ENCODE measurements at places on chromosomes 5 and 9. TPM values are rescaled to one million over a fixed set of nuclear protein-coding genes. Genes with fewer than 3 reads are reported as not detected.

DNA sequence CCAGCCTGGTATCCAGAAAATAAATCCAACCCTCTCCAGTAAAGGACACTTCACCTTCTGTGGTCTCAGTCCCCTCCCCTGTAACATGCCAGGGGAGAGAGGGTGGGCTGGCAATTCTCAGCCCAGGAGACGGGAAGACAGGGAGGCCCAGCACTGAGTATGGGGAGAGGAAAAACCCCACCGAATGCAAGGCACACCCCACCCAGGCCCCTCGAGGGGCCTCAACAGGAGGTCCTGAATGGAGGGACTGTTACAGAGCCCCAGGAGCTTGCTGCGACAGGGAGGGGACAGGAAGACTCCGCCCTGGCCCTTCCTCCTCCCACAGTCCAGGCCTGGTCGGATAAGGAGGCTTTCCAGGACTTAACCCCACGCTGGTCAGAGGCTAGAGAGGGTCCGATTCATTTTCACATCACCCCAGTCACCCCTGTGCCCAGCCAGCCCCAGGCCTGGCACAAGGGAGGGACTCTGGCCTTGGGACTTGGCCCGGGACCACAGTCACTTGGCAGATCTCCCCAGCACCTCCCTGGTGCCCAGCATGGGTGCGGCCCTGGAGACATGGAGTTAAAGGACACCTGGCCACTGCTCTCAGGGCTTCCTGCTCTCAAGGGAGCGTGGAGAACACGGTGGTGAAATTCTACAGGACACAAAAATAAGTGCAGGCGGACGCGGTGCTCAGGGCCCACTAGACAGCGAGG is 44.9 kb upstream of the STXBP1 start:
- DNase-seq, result peak; percentile 43

Gene FABP6
- 0.83 TPM for total RNA-seq

- DNase-seq, result no peak
These were observed 340.6 kb upstream of the DAB2 start for GRCh38 chr5:39765366-39765765.

DNA sequence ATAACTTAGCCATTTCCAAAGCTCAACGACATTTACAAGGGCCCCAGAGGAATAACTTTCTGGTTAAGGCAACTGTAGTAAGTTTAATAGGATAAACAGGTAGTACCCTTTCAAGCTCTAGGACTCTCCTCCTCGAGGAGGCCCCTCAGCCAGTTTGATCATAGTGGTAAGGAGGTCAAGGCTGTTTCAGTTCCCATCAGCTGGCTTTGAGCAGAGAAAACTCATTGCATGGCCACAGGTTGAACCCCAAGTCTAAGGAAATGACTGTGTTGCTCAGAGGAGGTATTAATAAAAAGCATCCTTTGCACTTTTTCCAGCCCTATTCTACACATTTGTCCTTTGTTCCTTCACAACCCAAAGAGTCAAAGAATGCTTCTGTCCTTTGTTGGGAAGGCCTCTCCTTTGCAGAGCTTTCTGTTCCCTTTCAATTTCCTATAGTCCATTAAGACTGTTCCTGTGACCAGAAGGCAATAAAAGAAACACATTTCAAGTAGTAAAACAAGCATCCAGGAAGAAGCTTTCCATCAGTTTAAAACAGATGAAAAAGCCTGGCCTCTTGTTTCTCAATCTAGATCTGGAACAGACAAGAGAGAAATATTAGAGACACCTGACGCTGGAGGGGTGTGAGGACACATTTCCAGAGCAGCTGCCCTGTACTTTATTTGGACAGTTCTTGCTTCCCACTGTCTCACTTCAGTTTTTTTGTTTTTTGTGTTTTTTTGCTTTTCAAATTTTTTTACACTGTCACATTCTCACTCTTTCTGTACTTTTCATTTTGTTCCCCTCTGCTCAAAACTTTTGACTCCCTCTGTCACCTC is 54.1 kb downstream of the PRRC1 start:
- no peak for DNase-seq

- DNase-seq, result no peak
These were observed 96.7 kb upstream of the CHD1 start for GRCh38 chr5:99025298-99026045.

DNA sequence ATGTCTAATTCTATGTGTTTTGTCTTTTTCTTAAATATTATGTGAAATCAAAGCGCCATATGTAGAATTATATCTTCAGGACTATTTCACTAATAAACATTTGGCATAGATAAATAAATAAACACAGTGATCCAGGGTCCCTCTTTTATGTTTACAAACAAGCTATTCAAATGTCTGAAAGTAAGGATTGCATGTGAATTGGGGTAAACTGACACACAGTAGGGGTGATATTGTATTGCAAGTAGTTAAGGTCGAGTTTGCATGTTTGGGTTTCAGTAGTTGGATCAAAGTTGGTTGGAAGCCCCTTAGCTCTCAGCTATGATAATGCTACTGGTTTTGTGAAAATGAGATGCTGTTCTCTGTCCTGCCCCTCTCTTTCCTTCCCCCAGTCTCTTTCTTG is 11.4 kb downstream of the ISL1 start:
- DNase-seq, result no peak

DNA sequence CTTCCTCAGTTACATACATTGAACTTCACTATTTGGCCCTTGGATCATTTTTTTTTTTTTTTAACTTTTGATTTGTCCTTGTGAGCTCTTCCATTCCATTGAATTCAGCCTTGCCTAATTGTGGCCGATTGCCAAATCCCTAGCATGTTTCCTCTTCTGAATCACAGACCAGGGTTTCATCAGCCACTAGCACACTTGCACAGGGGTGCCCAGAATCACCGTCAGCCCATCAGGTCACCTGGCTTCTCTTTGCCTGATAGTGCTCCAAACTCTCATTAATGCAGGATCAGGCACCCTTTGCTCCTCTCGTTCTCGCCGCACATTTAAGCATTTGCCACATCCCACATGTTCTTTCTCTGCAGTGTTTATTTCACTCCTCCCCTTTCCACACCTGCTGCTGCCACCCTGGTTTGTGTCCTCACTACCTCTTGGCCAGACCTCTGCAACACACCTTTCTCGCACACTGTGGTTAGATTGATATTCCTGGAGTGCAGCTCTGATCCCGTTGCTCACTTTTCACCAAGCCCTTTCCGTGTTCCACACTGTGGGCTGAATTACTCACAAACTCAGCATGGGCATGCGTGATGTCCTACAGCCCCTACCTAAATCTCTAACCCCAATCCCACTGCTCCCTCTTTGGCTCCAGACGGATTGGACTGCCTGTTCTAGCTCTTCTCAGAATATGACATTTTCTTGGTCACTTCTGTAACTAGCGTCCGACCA is 9.8 kb downstream of the PIK3R1 start:
- peak; percentile 64 for DNase-seq

- no peak for DNase-seq
These were observed 82.2 kb downstream of the NRG2 start for GRCh38 chr5:139960723-139961383.

Gene RAD1
- 40.8 TPM for total RNA-seq

Gene CCNJL
- total RNA-seq, result 7.6 TPM

Gene CLIC3
- total RNA-seq, result not detected

- DNase-seq, result peak; percentile 53
These were observed 637 bp upstream of the SMC5 start for GRCh38 chr9:70257991-70258691.

- no peak for DNase-seq
These were observed 83.1 kb upstream of the IL6ST start for GRCh38 chr5:56077796-56078233.

DNA sequence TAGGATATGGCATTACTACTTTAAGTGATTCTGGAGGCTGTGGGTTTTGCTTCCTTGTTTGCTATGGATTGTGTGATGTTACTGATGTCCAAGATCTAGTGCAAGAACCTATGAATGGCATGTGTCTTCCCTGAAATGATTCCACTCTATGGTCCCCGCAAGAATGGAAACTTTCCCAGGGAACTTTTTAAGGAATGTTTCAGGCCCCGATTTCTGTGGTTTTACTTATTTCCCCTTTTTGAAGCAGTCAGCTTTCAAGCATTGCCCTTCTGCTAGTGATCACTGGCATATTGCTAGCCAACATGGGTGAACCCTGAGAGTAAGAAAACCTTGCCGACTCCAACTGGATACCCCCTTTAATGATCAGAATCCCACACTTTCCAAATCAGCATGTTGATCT is 26.6 kb upstream of the CD180 start:
- DNase-seq, result no peak

DNA sequence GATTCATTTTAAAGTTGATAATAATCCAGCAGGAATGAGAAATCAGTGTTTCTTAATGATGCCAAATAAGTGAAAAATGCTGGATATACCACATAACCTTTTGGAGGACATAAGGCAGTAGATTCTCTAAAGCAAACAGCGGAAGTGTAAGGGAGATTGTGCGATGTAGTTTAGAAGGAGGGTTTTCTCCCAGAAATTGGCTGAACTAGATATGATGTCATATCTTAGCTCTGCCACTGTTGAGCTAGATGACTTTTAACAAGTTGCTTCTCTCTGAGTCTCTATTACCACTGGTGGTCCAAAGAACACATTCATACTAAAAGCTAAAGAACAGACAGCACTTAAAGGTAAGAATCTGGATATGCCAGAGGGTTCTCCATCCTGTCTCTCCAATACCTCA is 107.0 kb downstream of the NR6A1 start:
- no peak for DNase-seq

Gene LAMC3
- total RNA-seq, result 0.37 TPM

DNA sequence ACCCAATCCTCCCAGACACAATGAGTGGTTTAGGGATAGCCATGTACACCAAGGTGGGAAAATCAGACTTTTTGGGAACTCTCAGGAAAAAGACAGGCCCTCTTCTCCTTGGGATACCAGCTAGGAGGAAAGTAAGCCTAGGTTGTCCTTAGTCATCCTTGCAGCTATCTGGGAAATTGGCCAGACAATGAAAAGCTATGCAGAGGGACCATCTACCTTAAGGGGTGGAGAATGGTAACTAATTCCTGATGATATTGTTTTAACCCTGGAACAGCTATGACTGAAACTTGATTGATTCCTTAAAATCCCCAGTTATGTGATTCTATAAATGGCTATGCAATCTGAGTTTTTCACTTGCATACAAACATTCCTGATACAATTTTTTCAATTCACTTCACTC is 88.9 kb upstream of the BNC2 start:
- DNase-seq, result no peak

GRCh38 chr5:59300930-59301329 is 592.6 kb downstream of the PDE4D start:
- DNase-seq, result no peak

DNA sequence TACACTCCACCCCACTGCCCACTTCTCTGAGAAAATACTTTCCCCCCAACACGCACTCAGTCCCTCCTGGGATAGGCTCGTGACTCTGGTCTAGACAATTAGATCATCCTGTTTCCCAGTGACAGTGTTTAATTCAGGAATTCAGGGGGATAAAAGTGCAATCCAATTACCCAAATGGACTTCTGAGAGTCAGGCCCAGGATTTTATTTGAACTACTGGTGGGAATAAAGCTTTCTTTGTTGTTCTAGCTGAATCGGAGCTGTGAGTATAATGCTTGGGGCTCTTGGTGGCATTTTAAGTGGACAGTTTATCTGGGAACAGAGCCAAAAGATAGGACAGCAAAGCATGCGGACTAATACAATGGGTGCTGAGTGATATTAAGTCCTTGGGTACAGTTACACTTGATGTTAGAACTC is 683.3 kb downstream of the MAT2B start:
- peak; percentile 6 for DNase-seq

DNA sequence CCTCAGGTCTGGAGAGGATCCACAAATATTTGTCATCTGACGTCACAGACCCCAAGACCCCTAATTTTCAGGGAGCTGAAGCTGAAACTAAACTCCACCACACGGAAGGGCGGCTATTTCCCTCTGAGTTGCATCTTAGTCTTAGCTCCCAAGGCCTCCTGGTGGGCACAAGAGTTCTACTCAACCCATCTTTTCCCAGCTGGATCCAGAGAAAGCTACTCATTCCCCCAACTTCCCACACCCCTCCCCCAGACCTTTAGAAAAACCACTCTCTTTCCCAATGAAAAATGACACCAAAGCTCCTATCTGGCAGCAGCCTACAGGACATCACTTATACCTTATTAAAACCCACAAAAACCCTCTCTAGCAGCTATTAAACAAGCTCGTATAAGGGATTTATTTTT is 67.1 kb upstream of the SLC1A1 start:
- no peak for DNase-seq

Gene SPATA31D4
- not detected for total RNA-seq

- DNase-seq, result no peak
These were observed 3.5 kb downstream of the FOXB2 start for GRCh38 chr9:77022783-77023440.

Gene SLIT3
- total RNA-seq, result not detected

DNA sequence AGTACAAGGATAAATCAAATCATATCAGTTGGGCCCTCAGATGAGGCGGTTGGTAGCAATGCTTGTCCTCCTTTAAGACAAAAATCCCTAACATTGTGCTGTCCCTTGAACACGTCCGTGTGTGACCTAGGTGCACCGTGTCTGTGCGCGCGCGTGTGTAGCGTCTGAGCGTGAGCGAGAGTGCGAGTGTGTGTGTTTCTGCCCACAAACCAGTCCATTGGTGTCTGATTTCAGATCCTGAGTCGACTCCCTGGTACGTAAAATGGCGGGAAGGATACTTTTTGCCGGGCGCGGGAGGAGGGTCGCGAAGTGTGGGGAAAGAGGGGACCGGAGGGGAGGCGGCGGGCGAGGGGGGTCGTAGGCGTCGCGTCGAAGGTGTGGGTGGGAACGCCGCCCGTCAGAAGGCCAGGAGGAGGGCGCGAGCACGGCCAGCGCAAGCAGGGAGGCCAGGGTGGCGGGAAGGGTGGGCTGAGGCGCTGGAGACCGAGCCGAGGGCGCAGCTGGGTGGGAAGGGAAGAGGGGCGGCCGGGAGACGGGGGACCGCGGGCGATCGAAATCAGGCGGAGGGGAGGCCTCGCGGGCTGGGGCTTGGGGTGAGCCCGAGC is 8.9 kb downstream of the OTP start:
- no peak for DNase-seq

DNA sequence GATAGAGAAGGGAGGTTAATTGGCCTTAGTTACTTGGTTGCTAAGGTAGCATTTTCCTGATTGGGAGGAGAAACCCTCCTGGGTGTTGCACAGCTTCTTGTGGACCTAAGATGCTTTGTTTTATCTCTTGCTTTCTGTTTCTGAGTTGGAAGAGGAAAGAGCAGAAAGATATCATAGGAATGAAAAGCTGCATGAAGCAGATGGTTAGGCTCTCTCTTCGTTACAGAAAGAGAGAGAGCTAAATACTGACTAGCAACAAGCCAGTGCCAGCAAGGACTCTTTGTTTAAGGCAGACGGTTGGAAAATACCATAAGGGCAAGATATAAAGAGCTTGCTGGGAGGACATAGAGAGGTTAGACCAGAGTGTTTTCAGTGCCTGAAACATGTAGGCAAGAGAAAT is 103.1 kb downstream of the ATG10 start:
- DNase-seq, result no peak

DNA sequence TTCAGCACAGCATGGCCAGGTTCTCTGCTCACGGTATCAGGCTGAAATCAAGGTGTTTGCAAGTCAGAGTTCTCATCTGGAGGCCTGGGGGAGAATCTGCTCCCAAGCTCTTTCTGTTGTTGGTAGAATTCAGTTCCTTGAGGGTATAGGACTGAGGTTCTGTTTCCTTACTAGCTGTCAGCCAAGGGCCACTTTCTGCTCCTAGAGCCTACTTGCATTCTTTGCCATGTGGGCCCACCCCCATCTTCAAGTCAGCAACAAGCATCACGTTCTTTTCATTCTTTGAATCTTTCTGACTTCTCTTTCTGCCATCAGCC is 7.4 kb upstream of the CDC42SE2 start:
- no peak for DNase-seq

Gene PAX5
- total RNA-seq, result 5.5 TPM

GRCh38 chr5:179805529-179806249 is 977 bp downstream of the MGAT4B start:
- no peak for DNase-seq

All from A673 (cell line).